ENCODE measurements at places on chromosomes 6 and 20.
A peak's percentile ranks its signal among the peaks of the same experiment; 100 is the strongest.

GRCh38 chr6:39178235-39178634 lies 51.0 kb downstream of the KCNK5 start:
- DNase-seq: no peak

- no peak for DNase-seq
Measured at GRCh38 chr6:75484535-75484934, 9.1 kb downstream of the FILIP1 start.

DNA sequence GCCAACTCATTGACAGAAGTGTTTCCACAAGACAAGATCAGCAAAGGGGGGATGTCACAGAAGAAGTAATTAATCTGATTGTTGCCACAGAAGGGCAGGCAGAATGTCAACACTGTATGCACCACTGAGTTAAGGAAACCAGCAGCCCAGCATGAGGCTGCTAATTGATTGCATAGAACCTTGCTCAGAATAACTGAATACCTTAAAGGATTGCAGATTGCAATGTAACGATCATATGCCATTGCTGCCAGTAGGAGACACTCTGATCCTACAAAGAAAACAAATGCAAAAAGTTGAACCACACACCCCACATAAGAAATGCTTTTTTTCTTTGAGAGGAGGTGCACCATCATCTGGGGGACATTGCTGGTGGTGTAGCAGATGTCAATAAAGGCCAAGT lies 13.1 kb downstream of the OR5V1 start:
- DNase-seq: no peak

DNA sequence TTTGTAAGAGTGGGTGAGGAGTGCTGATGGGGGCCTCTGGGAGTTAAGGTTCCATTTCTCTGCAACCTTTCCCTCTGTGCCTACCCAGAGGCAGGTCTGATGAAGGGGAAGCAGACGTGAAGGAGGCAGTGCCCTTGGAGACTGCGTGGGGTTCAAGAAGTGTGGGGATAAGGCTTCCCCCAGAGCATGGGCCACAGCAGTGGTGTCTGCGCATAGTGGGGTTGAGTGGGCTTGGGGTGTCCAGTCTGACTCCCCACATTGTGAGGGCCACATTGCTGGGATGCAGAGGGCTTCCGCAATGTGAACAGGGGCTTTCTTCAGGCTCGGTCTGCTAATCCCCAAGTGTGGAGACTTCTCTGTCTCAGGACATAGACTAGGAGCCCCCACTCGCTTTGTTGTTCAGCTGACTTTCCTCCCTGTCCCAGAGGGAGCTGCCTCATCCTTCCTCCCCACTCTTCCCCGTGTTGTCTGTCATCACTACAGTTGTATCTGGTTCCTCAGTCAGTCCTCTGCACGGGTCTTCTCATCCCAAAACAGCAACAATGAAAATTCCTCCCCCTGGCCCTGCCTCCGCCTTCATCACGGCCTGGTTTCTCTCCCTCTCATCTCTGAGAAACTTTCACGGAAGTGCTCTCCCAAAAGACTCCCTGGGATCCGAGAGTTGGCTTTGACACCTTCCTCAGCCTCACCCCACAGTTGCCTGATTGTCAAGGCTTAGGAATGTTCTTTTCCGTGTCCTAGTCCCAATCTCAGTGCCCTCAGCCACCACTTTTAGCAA lies 2.8 kb downstream of the EBF4 start:
- DNase-seq: no peak

DNA sequence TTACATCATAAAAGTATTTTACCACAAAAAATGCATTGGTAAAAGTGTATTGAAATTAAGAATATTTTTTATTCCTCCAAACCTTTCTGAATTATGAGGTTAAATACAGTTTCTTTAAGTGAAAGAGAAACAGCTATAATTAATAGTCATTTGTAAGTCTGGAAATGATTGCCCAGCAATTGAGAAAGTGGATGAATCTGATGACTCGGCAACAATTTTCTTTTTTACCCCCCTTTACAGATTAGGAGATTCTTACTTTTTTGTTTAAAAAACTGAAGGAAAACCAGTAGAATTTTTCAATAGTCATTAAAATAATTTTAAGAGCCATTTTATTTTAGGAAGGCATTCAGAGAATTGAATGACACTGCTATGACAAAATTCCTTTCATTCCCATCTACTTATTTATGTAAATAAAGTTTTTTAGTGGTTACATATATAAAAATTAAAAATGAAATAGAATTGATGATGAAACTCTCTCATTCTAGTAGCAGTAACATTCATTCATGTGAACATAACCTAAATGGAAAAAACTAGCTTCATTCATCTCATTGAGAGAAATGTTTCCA lies 169.6 kb upstream of the PRND start:
- DNase-seq: no peak

DNA sequence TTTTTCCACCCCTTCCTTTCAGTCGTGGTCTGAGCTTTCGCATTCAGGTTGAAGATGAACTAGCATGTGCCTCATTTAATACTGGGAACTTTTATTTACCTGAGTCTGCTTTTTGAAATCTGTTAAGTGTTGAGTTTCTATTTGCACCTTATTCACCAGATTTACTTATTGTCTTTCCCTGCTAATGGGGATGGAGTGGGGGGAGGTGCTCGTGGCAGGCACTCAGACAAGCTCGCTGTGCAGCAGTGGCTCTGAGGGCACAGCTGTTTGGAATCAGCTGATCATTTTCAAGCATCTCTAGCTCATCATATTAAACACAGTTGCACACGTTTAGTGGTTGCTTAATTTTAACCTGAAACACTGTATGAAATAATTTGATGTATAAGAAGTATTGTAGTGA lies 35.6 kb downstream of the UTRN start:
- no peak for DNase-seq

GRCh38 chr6:154012852-154013251 lies 26.2 kb upstream of the OPRM1 start:
- DNase-seq: no peak

DNA sequence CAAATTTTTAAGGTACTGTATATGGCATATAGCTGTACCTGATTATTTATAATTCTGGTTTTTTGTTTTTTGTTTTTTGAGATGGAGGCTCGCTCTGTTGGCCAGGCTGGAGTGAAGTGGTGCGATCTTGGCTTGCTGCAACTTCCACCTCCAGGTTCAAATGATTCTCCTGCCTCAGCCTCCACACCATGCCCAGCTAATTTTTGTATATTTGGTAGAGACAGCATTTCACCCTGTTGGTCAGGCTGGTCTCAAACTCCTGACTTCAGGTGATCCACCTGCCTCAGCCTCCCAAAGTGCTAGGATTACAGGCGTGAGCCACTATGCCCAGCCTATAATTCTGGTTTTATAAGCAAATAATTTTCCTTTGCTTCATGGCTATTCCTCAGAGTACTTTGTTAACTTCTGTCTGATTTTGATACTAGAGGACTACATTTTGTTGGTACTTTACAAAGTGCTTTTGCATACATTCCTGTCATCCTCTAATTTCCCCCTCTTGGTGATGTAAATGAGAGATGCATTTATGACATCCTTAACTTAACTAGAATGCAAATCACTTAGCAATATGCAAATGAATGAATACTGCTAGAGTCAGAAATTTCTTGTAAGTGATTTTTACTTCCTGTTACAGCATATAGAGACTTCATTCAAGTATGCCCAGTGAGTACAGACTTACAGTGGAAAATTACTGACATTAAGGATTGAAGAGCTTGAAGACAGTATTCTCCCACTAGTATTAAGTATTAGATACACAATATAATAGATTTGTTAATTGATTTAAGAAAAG lies 35.7 kb upstream of the ARID1B start:
- no peak for DNase-seq

GRCh38 chr20:20897145-20897544 lies 184.7 kb upstream of the RALGAPA2 start:
- DNase-seq: no peak

- DNase-seq: no peak
Measured at GRCh38 chr6:87822011-87822410, 120.0 kb upstream of the AKIRIN2 start.

GRCh38 chr20:60203451-60203850 lies 245.2 kb downstream of the CDH26 start:
- DNase-seq: no peak

DNA sequence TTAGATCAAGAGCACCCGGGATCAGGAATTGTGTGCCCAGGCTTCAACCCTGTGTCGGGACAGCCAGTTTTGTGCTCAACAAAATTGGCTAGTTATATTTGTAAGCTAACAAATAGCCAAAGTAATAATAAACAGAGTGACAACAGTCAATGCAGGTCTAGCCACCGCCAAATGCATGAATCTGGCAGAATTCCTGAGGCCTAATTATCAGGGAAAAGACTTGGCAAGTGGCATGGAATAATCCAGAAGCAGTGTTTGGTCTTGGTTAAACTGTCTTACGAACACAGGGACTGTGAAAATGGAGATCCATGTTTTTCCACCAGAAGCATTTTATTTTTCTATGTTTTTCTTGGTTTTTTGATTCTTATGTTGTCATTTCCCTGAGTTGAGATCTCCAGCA lies 268.8 kb downstream of the ZNF217 start:
- DNase-seq: no peak

DNA sequence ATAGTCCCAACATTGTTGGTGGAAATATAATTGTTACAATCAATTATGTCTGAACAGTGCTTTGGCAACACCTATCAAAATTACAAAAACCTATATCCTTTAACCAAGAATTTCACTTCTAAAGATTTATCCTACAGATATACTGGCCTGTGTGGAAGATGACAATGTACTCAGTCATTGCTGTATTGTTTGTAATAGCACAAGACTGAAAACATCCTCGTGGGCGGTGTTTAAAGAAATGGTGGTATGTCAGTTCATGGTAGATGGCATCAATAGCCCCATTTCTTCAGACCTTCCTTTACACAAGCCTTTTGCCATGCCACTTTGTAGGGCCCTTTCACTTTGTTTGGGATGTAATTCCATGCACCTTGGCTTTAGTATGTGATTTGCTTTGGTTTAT lies 9.8 kb upstream of the TPBG start:
- DNase-seq: no peak

DNA sequence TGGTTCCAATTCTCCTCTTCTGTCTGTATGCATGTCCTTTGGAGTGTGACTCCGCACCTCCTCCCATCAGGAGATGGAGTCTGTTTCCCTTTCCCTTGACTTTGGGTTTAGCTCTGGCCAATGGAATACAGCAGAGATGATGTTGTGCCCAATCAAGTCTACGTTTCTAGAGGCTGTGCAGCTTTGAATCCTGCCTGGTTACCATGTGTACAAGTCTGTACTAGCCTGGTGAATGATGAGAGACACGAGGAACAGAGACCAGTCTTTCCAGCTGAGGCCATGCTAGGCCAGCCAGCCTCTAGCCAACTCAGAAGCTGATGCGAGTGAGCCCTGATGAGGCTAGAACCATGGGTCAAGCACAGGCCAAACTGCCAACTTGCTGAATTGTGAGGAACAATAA lies 83.2 kb downstream of the LAMP5 start:
- DNase-seq: no peak

- DNase-seq: no peak
Measured at GRCh38 chr6:12020187-12020791, 8.2 kb downstream of the HIVEP1 start.

GRCh38 chr20:41178495-41178894 lies 41.2 kb downstream of the PLCG1 start:
- DNase-seq: no peak

GRCh38 chr20:38515631-38516030 lies 43.0 kb downstream of the RALGAPB start:
- no peak for DNase-seq

DNA sequence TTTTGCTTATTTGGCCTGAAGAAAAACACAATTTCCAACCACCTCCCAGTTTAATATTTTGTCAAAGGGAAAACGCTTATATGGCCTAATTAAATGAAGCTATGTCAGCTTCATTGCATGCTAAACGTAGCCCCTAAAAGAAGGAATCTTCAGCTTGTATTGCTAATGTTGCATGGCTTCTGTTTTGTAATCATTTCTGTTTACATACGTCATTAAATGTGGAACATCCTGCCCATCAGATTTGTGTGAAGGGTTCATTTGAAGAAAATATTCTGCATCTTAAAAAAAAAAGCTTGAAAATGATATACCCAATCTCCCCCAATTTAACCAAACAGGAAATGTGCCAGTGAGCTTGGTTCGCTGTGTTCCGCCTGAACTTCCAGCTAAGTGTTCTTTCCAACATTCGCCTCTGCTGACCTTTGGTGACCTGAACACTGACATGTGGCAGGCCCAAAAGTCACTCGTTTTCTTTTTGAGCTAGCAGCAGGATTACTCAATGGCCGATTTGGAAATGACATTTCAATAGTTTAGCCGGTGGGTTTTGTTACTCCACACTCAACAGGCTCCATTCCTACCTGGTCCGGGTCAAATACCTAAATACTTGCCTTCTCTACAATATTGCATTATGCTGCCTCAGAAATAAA lies 12.7 kb upstream of the SIRT5 start:
- peak; percentile 54 for DNase-seq

DNA sequence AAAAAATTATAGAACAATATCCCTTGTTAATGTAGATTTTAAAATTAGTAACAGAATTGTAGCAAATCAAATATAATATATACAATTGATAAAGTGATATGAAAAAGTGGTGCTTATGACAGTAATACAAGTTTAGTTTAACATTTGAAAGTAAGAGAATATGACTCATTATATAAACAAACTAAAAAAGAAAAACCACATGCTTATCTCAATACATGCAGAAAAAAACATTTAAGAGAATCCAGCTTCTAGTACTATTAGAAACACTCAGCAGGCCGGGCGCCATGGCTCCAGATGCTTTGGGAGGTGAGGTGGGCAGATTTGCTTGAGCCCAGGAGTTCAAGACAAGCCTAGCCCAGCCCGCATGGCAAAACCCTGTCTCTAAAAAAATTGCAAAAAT lies 60.7 kb upstream of the LAMA2 start:
- no peak for DNase-seq

DNA sequence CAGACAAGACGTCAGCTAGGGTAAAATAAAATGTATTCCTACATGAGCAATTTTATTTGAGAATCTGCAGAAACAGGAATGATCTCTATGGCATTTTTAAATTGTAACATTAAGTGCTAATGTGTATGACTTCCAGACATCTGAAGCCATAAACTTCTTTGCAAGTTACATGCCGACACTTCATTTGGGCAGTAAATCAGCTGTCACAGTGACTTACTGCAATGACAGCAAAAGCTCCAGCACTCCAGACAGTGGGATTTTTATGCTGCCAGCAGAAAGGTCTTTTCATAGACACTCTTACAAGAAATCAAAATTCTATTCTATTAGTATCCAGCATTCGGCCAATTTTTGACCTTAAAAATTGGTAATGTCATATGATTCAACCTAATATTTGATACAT lies 156.3 kb upstream of the SNX9 start:
- no peak for DNase-seq

DNA sequence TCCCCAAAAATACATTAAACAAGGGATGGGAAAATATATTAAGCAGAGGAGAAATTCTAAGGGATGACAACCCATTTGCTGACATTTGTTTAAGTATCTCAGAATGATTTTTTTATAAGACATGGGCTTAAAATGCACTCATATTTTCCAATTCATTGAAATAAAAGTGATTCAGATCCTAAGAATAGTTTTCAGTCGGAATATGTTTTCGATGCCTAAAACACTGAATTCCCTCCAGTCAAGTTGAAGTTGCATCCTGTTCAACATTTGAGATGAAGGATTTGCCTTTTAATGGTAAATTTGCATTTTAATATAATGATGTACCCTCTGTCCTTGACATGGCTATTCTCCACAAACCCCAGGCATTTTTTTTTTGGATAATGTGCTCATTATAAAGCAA lies 79.3 kb downstream of the PTCHD4 start:
- DNase-seq: no peak

GRCh38 chr6:166556863-166557322 lies 29.6 kb downstream of the RAMACL start:
- peak; percentile 91 for DNase-seq
